ENCODE measurements at places on chromosomes 16 and 17. TPM values are rescaled to one million over a fixed set of nuclear protein-coding genes. Genes with fewer than 3 reads are reported as not detected.

- DNase-seq, result no peak
Observed at GRCh38 chr17:71032746-71033273, 863.5 kb downstream of the KCNJ2 start.

DNA sequence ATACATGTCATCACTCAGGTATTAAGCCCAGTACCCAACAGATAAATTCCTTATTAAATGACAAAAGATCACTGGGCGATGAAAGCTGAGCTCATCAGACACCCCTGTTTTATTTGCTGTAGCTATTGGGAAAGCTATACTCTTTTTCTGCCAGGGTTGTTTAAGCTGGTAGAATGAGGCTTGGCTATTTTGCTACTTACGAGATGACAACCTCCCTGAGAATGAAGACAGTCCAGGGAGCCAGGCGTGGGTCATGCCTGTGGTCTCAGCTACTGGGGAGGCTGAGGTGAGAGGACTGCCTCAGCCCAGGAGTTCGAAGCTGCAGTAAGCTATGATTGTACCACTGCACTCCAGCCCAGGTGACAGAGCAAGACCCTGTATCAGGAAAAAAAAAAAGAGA is 4.3 kb upstream of the SH2B1 start:
- no peak for DNase-seq

BAIAP3 gene
- 1.3 TPM for total RNA-seq

C17orf107 gene
- total RNA-seq, result 0.52 TPM

DNA sequence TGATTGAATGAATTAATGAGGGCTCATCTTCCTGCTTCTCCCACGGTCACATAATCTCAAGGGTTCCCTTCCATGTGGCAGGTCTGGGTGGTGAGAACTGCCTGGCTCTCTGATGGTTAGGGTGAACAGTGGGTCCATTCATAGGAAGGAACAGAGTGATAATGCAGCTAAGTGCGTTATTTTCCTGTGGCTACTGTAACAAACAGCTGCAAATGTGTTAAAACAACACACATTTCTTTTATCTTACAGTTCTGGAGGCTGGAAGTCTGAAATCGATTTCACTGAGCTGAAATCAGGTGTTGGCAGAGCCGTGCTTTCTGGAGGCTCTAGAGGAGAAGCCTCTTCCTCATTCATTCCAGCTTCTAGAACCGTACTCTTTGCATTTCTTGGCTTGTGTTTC is 95.3 kb downstream of the BMERB1 start:
- no peak for DNase-seq

DNA sequence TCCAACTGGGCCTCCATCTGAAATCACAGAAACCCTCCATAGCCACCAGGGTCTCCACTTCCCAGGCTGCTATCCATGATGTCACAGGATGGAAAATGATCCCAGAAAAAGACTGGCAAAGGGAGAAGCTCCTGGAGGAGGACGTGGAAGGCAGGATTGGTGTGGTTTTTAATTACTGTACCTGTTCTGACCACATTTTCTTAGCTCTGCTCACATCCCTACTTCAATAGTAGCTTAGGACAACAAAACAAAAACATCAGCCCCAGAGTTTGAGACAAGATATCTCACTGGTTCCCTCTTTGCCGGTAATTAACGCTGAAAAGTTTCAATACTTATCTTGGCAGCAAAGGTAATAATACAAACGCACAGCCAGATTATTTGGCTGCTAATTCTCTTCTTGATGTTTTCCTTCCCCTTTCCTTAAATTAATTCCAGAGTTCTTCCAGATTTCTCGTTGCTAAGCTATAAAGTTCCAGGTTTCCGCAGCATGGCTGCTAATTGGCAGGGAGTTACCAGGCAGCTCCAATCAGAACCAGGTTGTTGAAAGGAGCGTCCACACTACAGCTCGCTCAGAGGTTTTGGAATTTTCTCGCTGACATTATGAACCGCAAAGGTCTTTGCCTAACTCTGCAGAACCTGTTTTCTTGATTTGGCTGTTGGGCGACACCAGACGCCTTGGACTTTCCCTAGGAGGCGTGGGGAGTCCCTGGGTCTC is 263.4 kb downstream of the MRTFB start:
- DNase-seq, result no peak

- DNase-seq, result no peak
Observed at GRCh38 chr16:58451945-58452401, 48.0 kb upstream of the NDRG4 start.
